ENCODE measurements at places on chromosomes 4 and X.

GRCh38 chr4:182293691-182294255 lies 50.6 kb downstream of the TENM3 start:
- no peak overlapping the region for H3K27ac ChIP-seq
- DNase-seq = no peak
- no peaks in the 10 kb centered on the region for H3K27me3 ChIP-seq

GRCh38 chr4:80360084-80360483 lies 24.6 kb downstream of the CFAP299 start:
- H3K27ac ChIP-seq = no peak overlapping the region
- DNase-seq = no peak
- no peaks in the 10 kb centered on the region for H3K4me1 ChIP-seq
- no peaks in the 10 kb centered on the region for H3K36me3 ChIP-seq
- no peak overlapping the region for H3K4me3 ChIP-seq

- no peak overlapping the region for H3K27ac ChIP-seq
- no peaks in the 10 kb centered on the region for H3K4me1 ChIP-seq
- H3K36me3 ChIP-seq = no peaks in the 10 kb centered on the region
These were observed 274.6 kb downstream of the ANKRD50 start for GRCh38 chr4:124437853-124438495.

DNA sequence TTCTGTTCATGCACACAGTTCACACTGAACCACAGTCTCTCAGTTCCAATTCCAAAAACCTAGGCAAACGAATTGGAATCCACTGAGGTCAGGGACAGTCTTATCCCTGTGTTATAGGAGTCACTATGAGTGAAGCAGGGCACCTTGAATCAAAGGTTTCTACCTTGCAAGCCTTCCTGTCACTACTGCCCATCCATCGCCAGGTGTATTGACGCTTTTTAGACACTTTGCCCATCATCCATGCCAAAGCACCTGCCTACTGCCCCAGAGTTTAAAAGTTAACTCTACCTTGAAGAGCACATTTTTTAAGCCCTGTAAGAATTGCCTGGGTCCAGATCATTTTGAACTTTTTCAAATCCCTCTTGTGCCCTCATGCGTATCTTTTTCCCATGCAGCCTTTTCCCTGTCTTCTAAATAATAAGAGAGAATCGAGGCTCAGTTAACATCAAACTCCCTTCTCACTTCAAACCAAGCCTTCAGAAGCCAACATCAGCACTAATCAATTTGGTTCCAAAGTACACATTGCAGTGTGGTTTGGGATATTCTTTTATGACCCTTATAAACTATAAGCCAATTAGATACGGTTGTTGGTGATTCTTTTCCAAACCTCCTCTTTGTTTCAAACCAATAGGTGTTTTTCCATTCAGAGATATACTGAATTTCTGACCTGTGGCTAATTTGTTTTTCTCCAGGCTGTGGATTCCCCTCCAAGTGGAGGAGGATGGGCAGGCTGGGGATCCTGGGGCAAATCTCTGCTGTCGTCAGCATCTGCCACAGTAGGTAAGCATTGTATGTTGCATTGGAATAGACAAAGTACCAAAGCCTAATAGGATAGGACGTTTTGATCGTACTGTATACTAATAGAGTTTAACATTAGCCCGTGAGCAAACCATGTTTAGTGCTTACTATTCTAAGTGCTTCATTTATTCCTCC lies 23.7 kb downstream of the FAM114A1 start:
- peaks cover 11% of the 10 kb centered on the region for H3K4me1 ChIP-seq
- DNase-seq = no peak
- peaks cover 63% of the 10 kb centered on the region for H3K36me3 ChIP-seq
- H3K4me3 ChIP-seq = no peak overlapping the region

DNA sequence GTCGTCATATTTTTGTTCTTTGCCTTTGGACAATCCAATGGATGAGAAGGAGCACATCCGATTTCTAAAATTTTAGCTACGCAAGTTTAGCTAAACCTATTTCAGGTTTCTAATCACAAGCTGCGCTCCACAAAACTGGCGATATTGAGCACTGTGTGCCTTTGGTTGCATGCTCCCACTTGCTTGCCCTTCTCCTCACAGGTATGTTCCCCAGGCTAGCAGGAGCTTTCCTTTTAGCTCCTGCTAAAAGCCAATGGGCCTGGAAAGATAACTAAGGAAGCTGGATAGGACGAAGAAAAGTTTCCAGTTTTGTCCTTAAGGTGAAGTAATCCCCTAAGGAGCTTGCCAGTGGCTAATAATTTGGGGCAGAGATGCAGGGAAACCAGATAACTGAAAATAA lies 975.2 kb downstream of the FSTL5 start:
- no peak for DNase-seq
- H3K27ac ChIP-seq = no peak overlapping the region
- no peak overlapping the region for H3K4me3 ChIP-seq
- no peaks in the 10 kb centered on the region for H3K27me3 ChIP-seq
- no peaks in the 10 kb centered on the region for H3K36me3 ChIP-seq

DNA sequence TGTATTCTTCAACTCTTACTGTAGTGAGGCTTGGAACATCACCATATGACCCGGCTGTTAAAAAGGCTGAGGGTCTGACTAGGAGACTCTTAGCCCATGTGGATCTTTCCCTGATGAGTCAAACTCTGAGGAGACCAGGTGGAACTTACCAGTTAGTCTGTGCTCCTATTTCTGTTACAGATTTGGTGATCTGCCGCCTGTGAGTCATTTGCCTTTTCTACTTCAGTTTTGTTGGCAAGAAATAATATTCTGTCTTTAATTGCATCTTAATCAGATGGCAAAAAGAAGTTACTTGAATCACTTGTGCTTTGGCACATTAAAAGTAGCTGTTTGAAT lies 48.4 kb downstream of the MTM1 start:
- H3K27me3 ChIP-seq = no peaks in the 10 kb centered on the region
- no peaks in the 10 kb centered on the region for H3K36me3 ChIP-seq
- no peak overlapping the region for H3K27ac ChIP-seq
- no peak overlapping the region for H3K4me3 ChIP-seq
- no peak for DNase-seq
